ENCODE measurements at places on chromosomes 2 and 18.

- no peak for DNase-seq
Observed at GRCh38 chr18:74310411-74310810, 5.2 kb upstream of the C18orf63 start.

DNA sequence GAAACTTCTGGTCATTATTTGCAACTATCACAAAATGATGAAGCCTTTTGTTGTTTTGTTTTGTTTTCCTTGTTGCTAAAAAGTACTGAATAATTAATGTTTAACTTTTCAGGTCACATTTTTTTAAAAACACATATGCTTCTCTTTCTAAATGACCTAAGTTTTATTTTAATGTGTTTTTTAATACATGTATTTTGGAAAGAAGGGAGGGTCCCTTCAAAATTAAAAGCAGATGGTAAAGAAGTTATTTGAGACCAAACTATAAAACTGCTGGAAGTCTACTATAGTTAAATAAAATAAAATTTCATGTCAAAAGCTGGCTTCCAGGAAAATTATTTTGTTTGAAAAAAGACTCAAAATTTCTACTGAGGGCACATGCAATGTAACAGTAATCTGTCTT, 39.5 kb upstream of the ASNSD1 start:
- no peak for DNase-seq

- DNase-seq, result no peak
Observed at GRCh38 chr2:128786741-128787478, 468.2 kb upstream of the HS6ST1 start.

DNA sequence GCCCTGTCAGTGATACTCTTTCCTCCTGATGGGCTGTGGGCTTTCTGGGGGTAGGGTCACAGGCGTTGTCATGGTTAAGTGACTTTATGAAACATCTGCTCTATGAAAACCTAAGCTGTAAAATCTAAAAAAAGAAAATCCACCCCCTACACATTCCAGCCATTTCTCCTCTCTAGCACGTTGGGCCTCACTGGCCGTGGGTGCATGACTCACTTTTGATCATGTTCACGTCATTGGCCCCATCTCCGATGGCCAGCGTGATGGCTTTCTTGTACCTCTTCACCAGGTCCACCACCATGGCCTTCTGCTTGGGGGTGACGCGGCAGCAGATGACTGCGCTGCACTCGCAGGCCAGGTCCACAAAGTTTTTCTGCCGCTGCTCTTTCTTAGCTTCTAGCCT, 39.3 kb upstream of the NARS1 start:
- DNase-seq, result no peak

DNA sequence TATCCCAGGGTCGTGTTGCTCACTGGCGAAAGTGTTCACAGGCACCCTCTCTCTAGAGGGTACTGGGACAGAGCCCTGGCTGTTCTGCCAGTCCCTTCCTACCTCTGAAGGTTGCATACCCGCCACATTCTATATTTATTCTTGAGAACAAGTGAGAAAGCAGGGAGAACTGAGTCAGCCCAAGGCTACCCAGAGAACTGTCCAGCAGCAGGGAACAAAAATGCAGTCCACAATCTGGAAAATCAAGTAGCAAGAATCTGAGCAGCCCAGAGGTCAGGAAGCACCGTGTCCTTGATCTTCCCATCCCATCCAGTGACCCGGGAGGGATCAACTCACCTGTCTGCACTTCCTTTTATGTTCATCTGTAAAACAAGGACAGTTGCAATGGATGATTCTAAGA, 164.1 kb downstream of the FBXO15 start:
- no peak for DNase-seq

GRCh38 chr2:69152847-69153583, 140.0 kb downstream of the ANTXR1 start:
- DNase-seq, result no peak

DNA sequence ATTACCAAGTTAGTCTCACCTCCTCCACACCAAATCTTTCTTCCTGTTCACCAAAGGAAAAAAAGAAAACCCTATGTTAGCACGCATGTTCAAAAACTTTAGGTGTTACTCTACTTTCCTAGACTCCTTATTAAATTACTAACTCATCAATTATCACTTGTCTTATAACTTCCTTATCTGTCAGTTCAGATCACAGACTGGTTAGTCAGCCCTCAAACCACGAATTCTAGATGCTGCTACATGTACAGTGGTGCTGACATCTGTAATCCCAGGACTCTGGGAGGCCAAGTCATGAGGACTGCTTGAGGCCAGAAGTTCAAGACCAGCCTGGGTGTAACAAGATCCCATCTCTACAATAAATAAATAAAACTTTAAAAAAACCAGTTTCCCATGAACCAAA, 3.5 kb downstream of the YWHAQ start:
- DNase-seq, result no peak

- DNase-seq, result no peak
Observed at GRCh38 chr2:64406407-64406774, 47.6 kb upstream of the LGALSL start.

DNA sequence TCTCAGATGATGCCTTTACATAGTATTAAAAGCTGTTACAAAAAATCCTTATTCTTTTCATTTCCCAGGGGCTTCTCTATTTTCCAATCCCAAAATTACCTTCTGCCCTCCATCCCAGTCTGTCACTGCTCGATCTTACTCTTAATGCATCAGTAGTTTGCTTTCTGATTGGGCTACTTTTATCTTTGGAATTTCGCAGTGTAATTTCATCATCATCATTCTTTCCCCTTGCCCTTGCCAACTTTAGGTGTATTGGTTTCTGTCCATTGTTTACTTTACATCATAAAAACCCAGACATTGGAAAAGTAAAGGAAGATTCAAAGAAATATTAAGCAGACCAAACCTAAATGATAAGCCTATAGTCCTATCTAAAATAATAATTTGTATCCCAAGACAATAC, 457.2 kb downstream of the PIK3C3 start:
- DNase-seq, result no peak

DNA sequence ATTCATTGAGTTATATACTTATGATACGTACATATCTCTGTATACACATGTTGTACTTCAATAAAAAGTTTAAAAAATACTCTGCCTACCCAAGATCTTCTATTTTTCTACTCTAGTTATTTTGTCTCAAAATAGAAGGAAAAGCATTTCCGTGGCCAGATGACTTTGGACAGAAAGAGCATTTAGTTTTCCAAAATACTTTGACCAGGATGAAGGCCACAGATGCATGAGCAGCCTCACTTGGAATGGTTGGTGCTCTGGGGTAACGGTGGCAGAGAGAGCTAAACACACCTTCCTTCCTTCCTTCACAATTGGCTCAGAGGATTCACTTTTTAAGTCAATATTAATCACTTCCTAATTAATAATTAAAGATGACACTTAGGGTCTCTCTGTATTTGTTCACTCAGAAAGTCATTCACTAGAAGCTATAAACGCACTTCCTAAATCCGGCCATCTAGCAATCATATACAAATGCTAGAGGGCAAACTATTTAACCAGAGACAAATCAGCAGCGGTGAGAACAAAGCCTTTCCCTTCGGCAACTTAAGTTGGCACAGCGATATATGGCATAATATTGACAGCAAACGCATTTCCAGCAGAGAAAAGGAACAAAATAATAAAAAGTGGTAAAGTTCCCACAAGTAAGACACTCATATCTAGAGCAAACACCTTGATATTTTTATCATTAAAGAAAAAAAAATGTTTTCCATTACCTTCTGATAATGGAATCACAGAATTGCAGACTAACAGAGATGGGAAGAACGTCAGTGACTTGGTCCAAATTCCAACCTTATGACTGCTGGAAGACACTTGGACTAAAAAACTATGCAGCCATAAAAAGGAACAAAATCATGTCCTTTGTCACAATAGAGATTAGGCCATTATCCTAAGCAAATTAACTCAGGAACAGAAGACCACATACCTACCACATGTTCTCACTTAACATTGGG, 55.9 kb upstream of the NARS1 start:
- no peak for DNase-seq

DNA sequence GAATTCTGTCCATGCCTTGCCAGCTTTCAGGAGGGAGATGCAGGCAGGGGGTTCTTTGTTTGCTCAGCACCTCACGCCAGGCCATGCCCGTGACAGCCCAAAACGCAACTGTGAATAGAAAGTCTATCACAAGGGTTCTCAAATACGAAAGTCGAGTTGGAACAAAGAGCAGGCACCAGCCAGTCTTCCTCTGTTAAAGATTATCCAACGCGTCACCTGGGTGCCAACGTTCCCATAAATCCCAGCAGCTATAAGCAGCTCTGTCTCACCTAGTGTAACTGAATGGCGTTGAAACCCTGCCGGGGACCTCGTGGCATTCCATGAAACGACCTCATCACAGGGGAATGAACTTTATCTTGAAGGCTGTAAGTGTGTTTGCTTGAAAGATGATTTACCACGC, 84.8 kb upstream of the GATA6 start:
- no peak for DNase-seq

DNA sequence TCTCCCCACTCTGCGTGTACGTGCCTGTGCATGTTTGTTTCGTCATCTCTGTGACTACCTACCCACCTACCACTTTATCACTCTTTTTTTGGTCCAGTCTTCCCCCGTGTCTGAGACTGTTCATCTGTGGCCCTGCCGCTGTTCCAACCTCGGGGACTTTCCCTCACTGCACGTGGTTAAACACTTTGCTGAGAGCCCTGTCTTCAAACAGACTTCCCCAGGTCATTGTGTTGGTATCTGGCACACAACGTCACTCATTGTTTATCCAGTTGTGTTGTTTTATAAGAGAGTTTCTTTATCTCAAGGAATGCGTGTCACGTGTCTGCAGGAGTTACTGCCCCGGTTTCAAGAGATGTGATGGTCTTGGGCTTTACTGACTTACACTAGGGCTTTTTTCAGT, 262.0 kb upstream of the RASGRP3 start:
- DNase-seq, result no peak

Measured in D341Med (cell line).